Iris pigment epithelial cell (primary cell): ENCODE measurements at places on chromosomes 7 and 10.
A peak's percentile ranks its signal among the peaks of the same experiment; 100 is the strongest.

GRCh38 chr7:121513105-121513504, 117.0 kb upstream of the FAM3C start:
- DNase-seq, result no peak

DNA sequence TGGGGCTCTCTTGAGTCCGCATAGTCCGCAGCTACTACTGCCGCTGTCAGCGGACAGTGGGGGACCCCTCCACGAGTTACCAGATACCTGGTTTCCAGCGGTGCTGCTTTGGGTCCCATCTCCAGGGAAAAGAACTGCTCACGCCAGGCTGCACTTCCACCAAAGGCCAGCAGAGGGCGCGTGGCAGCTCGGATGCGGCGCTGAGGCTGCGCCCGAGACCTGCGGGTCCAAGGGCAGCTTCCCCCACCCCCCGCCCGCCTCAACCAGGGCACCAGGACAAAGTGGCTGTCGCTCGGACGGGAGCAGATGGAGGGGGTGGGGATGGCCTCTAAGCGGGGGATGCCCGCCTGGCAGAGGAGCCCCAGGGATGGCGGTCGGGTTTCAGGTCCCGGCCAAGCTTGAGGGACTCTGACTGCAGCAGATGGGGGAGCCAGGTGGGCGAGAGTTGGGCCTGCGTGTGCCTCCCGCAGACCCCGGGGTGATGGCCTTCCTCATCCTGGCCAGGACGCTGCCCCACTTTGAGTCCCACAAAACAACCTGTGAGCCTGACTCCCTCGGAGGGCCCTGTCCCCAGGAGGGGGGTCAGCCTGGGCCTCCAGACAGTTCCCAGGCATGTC, 23.8 kb upstream of the ZNF735 start:
- DNase-seq, result no peak

GRCh38 chr10:80498833-80499741, 38.6 kb upstream of the SH2D4B start:
- DNase-seq, result peak; percentile 99

DNA sequence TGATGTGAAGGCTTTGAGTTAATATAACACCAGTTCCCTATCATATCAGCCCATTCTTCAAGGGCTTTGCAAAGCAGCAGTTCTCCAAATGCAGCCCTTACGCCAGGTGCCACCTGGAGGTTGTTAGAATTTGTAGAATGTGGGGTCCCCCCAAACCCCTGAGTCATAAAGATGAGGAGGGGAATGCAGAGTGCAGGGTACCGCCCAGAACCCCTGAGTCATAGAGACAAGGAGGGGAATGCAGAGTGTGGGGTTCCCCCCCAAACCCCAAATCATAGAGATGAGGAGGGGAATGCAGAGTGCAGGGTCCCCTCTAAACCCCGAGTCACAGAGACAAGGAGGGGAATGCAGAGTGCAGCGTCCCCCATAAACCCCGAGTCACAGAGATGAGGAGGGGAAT, 605.8 kb downstream of the PTPRN2 start:
- DNase-seq, result no peak

DNA sequence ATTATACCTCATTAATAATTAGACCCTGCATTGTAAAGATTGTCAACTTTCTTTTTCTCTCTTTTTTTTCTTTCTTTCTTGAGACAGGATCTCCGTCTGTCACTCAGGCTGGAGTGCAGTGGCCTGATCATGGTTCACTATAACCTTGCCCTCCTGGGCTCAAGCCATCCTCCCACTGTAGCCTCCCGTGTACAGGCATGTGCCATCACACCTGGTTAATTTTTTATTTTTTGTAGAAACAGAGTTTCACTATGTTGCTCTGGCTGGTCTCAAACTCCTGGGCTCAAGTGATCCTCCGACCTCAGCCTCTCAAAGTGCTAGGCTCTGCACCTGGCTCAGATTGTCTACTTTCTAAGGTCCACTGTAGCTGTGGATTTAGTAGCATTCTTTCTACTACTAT, 50.7 kb downstream of the MDFIC start:
- no peak for DNase-seq
